Panc1 (cell line): ENCODE measurements at places on chromosomes 3 and 15.

DNA sequence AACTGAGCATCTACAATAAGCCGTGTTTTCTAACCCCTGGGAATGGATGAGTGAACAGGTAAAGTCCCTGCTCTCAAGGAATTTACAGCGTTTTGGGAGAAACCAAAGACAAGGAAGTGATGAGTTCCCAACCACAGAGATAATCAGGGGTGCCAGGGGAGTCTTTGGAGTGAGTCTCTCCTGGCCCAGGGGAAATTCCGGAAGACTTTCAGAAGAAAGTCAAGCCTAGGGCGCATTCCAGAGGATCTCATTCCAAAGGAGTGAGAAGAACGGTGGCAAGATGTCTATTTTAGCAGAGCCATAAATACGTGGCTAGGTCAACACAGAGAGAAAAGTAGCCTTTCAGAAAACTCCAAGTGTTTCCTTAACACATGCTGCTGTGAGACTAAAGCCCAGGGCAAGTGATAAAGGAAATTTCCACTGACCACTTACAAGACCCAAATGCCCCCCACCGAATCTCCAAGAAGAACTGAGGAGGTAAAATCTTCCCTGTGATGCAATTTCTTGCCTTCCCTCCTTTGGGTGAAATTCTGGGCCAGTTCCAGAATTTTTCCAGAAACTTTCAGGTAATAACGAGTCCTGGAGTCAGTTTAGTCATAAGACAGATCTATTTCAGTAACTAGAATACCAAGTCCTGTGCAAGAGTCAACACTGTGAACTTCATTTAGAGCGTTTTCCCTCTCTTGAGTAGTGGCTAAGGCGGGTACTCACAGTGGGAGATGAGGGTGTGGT is 437.4 kb downstream of the NR2F2 start:
- no peak for DNase-seq

DNA sequence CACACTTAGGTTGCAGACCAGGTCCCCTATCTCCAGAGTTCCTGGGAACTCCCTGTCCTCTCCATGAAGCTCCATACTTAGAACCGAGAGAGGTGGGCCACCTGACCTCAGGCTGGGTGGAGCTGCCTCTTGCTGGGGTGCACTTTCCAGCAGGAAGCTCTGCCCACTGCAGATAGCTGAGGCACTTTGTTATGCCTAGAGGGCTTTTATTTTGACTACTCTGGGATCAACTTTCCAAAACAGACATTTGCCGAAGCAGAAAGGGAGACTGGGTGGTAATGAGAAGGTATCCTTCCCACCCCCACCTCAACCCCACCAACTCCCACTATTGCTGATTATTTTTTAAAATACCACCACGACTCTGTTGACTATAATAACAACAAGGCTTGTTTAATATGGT is 54.7 kb downstream of the CLDN11 start:
- no peak for DNase-seq

- no peak for DNase-seq
Measured at GRCh38 chr3:128853826-128854225, 25.6 kb upstream of the ACAD9 start.

- DNase-seq = no peak
Measured at GRCh38 chr3:192929755-192930547, 12.3 kb upstream of the MB21D2 start.

- DNase-seq = no peak
Measured at GRCh38 chr3:152797751-152798432, 37.0 kb upstream of the P2RY1 start.

GRCh38 chr3:103499132-103499900 is 1064.5 kb downstream of the ZPLD1 start:
- DNase-seq = no peak

GRCh38 chr3:108493862-108494261 is 16.5 kb downstream of the MYH15 start:
- no peak for DNase-seq

DNA sequence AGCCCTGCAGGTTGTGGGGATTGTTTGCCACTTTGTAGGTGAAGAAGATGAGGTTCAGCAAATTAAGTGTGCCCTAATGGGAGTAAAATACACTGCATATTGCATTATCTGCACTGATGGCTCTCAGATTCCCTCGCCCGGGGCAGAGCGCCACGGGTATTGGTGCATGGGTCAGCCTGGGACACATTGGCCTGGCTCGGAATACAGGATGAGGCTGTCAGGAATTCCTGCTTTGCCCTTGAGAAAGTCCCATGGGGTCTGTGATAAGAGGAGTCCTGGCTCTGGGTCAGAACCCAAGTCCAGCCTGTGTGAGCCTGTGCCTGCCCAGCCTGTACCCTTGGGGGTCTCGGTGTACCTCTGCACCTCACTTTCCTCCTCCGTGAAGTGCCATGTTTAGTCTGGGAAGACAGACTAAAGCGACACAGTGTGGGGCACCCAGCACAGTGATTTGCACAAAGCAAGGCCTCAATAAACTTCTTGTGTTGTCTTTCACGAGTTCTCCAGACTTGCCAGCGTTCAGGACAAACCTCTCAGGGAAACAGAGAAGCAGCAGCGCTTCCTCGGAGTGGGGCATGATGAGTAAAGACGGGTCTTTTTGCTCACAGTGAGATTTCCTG is 107.6 kb downstream of the LRRK1 start:
- no peak for DNase-seq

- DNase-seq = no peak
Measured at GRCh38 chr15:71709808-71710418, 100.4 kb upstream of the NR2E3 start.

DNA sequence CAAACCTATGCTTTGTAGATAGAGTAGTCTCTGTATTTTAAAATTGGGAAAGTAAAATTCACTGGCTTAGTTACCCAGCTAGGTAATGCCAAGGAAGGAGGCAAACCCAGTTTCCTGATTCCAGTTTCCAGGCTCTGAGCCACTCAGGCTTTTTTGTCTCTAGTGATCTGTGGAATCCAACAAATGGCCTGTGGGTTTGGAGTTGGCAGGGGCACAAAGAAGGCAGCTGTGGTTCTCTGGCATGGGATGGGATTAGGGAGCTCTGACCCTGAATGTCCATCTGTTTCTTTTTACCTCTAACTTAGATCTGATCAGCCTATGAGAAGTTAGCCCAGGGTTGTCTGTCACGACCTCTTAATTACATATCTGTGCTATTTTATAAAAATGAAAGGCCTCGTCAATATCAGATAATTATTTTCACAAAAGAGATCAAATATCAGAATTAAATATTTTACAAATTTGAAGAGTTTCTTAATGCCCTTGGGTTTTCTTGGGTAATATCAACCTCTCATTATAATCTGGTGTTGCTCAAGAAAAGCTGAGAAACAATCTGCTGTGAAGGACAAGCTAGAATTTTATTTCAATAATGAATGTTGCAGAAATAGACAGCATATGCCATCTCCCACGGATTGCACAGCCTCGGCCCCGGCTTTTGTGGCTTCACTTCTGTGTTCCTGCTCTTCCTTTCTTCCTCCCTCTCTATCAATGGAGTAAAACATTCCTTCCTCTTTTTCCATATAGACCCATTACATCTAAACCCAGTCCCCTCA is 63.7 kb upstream of the DAZL start:
- DNase-seq = no peak

- no peak for DNase-seq
Measured at GRCh38 chr3:129121792-129122411, at the start of gene RAB43. Gene RAB43, minus strand, starts transcription at chr3:129121804. Its CDS starts 315 bp downstream, at chr3:129121489.

DNA sequence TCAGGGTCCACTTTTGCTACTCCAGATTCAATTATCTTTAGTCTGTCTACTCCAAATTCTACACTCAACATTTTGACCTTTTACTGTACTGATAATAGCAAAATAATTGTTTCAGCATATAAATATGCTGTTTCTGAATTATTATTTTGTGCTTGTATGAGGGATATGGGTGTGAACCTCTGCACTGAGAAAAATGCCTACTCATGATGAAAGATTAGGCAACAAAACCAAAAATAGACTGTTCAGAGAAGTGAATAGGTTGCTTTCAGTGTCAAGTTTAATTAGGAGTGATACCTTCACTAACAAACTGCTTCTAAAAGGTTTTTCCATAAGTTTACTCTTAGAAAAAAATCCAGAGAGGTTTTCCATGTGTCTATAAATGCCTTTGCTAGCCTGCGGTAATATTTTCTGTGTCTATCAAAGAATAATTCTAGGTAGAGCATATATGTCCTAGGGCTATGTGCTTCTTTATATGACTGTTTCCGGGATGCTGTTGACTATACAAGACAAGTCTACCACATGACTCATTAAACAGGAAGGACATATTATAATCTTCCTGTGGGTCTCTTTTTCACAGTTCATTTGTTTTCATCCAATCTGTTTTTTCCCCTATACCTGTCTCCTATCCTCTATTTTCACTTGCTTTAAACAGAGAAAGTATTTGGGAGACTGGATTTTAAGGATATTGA is 218.5 kb upstream of the TTC14 start:
- DNase-seq = no peak

DNA sequence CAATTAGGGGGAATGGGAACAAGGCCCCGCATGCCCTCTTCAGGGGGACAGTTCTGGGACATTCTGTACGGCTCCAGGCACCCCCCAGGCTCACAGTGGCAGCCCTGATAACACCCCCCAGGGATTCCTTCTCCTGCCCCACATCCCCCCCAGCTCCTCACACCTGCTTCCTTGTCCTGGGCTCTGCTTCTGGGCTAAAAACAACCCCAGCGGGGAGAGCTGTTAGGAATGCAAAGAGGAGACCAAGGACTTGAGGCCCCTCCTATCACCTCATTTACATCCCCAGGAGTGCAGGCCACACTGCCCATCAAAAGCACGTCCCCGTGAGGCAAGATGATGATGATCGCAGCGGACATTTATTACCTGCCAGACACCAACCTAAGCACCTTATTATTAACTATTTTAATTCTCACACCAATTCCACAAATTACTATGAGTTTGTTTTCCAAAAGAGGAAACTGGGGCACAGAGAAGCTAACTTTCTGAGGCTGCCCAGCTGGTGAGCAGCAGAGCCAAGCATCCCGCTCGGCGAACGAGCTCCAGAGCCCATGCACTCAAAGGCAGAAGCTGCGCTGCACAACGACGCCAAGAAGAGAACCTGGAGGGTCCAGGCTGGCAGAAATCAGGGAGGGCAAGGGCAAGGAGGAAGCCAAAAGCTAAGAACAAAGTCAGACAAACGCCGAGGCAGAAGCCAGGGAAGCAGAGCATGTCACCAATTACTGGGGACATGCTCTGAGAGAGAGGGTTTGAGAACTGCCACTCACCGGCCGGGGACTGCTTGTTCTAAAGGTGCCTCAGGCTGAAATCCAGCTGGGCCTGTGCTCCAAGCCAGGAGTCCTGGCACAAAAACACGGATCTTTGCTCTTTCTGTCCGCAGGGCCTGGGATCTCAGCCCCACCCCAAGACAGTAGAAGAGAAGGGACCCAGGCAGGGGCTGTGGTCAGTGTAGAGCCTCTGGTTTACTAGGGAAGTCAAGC is 76.2 kb upstream of the NSMCE3 start:
- no peak for DNase-seq

DNA sequence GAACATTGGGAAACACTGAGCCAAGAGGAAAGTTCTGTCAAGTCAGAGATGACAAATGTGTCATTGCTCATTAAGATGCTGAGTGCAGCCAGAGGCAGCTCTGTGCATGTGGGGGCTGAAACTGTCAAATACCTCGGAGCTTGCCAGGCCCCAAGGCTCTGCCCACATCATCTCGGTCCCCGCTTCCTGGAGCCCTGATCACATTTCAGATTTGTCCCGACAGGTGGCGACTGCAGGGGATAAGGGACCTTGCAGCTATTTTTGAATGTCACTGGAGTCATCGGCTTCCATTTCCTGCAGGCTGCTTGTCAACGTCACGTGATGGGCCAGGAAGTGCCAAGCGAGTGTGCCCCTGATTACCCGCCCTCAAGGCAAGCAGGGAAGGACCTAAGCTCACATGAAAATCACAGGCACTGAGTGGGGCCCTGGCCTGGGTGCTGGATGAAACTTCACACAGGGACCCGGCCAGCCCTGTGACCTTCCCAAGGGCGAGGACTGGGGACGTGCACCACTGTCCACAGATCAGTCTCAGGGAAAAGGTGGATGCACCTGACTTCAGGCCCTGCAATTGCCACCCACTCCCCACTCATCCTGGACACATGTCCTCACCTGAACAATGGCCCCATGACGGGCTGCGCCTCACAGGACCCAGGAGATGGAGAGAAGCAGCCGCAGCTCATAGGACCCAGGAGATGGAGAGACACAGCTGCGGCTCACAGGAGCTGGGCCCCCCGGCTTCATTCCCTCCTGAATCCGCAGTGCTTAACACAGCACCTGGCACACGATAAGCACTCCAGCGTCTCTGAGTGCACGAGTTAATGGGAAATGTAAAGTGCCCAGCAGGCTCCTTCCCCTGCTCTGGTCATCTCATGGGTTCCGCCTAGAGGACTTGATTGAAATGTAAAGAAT is 73.4 kb downstream of the NUP210 start:
- no peak for DNase-seq

DNA sequence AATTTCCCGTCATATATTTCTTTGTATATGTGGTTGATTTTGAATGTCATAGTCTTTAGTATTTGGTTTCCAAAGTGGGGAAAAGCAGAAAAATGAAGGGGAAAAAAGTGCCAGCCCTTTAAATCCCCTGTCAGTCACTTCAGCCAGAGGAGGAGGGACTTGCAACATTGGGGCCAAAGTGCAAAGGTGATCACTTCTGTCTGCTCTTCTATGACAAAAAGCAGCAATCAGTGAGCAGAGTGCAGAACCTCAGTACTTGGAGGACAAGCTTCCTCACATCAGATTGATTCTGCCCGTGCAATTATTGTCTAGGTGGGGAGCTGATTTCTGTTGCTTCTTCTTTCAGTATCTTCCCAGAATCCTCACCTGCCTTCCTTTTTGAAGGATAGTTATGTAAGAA is 60.0 kb downstream of the STT3B start:
- DNase-seq = no peak

- no peak for DNase-seq
Measured at GRCh38 chr3:189827108-189827507, 195.9 kb downstream of the TP63 start.

- DNase-seq = peak; percentile 36
Measured at GRCh38 chr3:112519424-112520001, 20.2 kb upstream of the BTLA start.

DNA sequence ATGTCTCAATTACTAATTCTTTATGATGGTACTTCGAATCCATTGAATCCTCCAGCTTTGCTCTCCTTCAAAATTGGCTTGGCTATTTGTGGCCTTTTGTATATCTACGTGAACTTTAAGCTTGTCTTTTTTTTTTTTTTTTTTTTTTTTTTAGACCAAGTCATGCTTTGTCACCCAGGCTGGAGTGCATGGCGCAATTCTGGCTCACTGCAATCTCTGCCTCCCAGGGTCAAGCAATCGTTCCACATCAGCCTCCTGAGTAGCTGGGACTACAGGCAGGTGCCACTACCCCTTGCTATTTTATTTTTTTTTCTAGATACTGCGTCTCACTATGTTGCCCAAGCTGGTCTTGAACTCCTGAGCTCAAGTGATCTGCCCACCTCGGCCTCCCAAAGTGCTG is 7.7 kb upstream of the DIPK2A start:
- DNase-seq = no peak

DNA sequence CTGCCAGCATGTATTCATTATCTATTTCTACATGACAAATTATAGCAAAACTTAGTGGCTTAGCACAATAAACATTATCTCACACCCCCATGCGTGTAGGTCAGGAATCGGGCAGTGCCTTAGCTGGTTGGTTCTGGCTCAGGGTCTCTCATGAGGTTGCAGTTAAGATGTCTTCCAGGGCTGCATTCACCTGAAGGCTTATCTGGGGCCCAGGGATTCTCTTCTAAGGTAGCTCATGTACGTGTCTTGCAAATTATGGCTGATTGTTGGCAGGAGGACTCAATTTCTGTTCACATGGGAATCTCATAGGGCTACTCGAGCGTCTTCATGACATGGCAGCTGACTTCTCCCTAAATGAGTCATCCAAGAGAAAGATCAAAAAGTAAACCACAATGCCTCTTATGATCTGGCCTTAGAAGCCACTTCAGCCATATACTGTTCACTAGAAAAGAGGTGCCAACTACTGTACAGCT is 42.9 kb upstream of the TSC22D2 start:
- no peak for DNase-seq

- DNase-seq = no peak
Measured at GRCh38 chr3:18743761-18744160, 318.6 kb upstream of the SATB1 start.
